ENCODE measurements at places on chromosomes 4 and X.

GRCh38 chr4:155143512-155143911, 64.9 kb upstream of the NPY2R start:
- DNase-seq, result no peak

DNA sequence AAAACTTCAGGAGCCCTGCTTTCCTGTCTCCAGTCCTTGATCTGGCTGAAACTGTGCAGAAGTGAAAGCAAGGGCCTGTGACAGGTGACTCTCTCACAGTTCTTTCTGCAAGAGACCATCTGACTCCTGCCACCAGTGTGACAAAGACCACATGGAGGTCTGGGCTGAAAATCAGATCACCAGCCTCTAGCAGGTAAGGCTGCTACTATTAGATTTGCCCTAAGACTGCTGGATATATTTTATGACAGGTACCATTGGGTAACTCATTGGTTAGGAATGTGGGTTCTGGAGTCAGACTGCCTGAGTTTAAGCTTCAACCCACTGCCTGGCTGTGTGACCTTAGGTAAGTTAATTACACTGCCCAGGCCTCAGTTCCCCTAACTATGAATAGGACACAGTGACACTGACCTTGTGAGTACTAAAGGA, 163.3 kb upstream of the SLC7A11 start:
- DNase-seq, result no peak

DNA sequence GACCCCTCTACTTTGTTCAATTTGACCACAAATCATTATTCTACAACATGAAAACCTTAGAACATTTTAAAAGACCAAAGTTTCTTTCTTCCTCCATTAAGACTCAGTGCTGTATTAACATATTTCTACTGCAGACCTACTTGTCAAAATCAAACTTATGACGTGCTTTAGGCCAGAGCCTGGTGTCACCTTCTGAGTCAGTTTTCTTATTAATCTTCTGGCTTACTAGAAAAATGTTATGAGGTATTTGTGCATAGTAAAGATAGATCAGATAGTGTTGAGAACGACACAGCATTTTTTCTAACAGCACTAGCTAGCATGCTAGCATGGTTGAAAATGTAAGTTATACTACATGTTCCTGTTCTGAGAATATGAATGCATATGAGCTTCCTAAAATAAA, 333.6 kb upstream of the FAM241A start:
- no peak for DNase-seq

GRCh38 chr4:103923551-103923950, 203.8 kb upstream of the TACR3 start:
- DNase-seq, result no peak

DNA sequence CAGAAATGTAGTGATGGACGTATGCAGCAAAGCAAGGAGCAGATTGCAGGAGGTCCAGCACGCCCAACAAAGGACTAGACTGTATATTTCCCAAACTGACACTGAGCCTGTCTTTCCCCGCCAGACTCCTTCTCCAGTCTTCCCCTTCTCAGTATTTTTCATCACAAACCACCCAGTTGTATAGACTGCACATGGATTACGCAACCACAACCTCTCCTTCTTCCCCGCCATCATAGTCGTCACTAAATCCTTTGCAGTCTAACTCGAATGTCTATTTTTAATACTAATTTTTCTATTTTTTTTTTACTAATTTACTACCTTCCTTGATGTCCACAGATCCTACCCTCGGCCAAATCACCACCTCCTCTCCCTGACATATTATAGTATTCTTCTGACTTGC, 105.4 kb downstream of the MTNR1A start:
- no peak for DNase-seq

GRCh38 chrX:29662759-29663503, 552.4 kb upstream of the MAGEB2 start:
- peak; percentile 86 for DNase-seq

- DNase-seq, result no peak
Observed at GRCh38 chr4:7773401-7774180, 166.1 kb downstream of the AFAP1 start.

DNA sequence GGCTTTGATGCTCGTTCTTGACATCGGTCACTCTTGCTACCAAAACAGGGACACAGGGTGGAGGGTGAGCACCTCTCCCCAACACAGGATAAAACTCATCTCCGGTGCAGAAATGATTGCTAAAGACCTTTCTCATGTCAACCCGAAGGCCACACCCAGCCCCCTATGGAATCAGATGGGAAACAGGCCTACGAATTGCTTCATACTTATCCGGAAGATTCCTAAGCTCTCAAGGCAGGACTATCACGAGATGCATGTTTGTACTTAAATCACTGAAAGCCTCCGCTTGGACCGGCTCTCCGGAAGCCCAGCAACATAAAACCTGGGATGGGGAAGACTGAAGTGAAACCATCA, 74.9 kb downstream of the MTMR1 start:
- DNase-seq, result peak; percentile 50

DNA sequence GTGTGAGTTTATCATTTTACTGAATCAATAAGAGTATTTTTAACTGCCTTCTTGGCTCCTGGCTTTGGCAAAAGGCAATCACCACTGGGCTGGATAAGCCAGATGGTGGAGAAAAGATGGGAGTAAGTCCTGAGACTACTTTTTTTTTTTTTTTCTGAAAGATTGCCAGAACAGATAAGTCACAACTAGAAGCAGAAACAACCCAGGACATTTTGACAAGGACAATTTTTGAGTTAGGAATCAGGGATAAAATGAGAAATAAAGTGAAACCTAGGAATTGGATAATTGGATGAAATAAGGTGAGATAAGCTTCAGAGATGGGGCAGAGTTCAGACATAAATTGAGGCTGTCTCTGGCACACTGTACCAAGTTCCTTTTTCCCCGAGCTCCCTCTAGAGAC, 471.0 kb downstream of the KLHL13 start:
- no peak for DNase-seq

- DNase-seq, result no peak
Observed at GRCh38 chr4:40270609-40271008, 64.5 kb upstream of the CHRNA9 start.

GRCh38 chr4:22385611-22386011, 130.3 kb downstream of the ADGRA3 start:
- peak; percentile 41 for DNase-seq

- no peak for DNase-seq
Observed at GRCh38 chrX:15812192-15812938, 22.1 kb downstream of the ZRSR2 start.

GRCh38 chrX:34624416-34624815, 32.7 kb downstream of the TMEM47 start:
- DNase-seq, result no peak

DNA sequence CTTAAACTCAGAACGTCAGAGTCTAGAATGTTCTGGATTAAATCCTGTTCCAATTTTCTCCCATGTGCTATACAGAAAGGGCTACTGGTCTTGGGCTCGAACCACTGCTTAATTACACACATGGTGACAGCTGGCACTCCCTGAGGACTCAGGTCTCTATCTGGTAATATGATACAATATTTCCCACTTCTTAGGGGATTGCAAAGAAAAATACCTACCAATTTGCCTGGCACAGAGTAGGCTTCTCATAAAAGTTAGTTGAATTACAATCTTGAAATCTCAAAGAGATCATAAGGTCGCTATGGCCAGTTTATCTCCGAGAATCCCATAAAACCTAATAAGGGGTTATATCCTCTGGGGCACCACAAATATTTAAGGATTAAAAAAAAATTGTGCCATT, 8.6 kb downstream of the GPM6B start:
- DNase-seq, result no peak

GRCh38 chr4:40613456-40613855, 16.2 kb downstream of the RBM47 start:
- DNase-seq, result peak; percentile 48

DNA sequence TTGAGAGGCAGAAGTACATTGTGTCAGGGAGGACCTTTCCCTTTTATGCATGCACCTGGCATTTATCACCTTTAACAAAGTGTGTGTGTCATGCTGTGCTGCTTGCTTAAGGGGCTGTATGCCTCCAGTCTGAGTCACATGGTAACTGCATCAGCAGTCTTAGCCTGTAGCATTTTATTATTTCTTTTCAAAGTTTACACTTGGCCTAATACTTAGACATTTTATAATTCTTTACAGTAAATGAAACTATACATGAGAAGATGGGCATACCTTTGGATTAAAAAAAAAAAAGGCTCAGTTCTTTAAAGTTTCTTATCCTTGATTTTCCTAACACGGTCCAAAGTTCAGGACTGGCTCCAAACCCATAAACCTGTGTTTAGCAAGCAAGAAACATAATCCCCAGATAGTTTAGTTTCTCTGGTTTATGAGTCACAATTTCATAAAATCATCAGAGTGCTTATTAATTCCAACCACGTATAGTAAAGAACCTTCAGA, 14.6 kb downstream of the NPNT start:
- DNase-seq, result no peak

DNA sequence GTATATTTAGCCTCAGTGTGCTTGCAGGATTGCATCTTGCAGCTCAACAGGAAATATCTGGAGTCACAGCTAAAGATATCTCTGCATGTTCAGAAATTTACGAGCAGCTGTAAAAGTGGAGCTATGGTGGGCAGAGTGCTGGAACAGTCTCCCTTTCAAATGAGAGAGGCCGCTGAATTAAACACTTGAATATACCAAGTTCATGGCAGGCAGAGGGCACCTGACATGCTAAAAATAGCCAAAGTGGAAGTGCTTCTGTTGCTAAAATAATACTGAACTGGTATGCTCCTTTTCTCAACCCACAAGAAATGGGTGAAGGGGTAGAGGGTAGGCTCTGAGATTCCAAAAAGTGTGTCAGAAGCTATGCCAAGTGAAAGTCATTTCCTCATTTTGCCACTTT, 98.1 kb downstream of the MGST2 start:
- no peak for DNase-seq

DNA sequence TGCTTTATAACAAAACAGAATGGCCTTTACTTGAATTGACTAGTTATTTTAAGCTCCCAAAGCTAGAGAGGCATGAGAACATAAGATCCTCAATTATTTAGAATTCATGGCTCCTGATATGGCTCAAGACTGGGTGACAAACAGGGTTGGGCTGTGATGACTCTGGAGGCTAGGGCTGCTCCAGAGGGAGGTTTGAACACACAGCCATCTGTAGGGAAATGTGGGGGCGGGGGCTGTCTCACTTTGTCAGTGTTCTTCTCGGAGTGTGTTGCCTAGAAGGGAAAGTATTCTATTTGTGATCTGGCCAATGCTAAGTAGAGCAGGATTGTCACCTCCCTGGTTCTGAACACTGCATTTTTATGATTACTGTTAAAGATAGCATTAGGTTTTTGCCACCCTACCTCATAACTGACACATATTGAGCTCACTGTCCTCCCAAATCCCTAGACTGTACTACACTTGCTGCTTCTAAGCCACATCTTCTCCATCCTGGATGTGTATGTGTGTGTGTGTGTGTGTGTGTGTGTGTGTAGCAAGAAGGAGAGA, 45.9 kb downstream of the VSIG4 start:
- DNase-seq, result no peak

GRCh38 chr4:34485252-34485651, 1759.1 kb downstream of the ARAP2 start:
- no peak for DNase-seq

DNA sequence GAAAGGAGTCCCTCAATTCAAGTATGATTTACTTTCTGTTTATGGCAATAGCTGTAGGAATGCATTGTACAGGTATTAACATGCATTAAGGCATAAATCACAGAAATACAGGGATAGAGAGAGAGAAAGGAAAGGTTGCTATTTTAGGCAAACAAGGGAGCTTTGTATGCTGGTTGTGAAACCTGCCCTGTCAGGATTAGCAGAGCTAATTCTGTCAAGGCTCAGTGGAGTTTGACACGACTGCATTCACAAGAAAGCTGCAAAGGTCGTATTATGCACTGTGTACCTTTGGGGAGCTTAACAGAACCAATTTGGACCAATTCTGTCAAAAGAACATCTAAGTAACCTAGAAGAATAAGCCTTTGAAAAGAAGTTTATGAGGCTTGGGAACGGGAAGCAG, 239.3 kb downstream of the GRIA2 start:
- no peak for DNase-seq

GRCh38 chrX:144637731-144638130, 609.6 kb upstream of the SPANXN1 start:
- no peak for DNase-seq

DNA sequence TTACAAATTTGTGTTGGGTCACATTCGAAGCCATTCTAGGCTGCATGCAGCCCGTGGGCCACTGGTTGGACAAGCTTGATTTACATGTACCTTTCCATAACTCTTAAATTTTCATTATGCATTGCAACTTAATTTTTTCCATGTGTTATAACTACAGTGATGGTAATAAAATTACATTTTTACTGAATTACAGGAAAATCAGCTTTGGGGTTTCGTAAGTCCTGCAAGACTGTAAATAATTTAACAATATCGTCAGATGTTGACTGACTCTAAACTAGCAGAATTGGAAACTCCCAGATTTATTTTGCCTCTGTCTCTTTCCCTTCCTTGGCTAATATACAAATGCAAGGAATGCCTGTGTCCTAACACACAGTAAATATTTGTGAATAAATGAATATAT, 88.0 kb upstream of the RAPGEF2 start:
- peak; percentile 91 for DNase-seq

DNA sequence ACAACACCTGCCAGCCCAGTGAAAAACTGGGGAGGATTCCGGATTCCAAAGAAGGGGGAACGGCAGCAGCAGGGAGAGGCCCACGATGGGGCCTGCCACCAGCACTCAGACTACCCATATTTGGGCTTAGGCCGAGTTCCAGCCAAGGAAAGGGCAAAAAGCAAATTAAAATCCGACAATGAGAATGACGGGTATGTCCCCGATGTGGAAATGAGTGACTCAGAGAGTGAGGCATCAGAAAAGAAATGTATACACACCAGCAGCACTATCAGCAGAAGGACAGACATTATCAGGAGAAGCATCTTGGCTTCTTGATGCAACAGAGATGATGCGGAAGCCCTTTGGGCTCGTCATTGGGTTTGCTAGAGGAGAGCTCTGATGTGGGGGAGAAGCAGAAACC, 62.4 kb downstream of the JADE1 start:
- peak; percentile 69 for DNase-seq

DNA sequence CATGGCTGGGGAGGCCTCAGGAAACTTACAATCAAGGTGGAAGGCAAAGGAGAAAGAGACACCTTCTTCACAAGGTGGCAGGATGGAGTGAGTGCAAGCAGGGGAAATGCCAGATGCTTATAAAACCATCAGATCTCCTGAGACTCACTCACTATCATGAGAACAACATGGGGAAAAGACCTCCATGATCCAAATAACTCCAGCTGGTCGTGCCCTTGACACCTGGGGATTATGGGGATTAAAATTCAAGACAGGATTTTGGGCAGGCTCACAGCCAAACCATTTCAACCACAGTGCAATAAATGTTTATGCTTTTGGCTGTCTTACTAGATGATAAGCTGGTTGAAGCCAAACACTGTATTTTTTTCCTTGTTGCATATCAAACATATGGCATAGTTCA, 1112.4 kb downstream of the STIM2 start:
- no peak for DNase-seq

- DNase-seq, result peak; percentile 96
Observed at GRCh38 chrX:10103023-10103422, 53.8 kb upstream of the CLCN4 start.

DNA sequence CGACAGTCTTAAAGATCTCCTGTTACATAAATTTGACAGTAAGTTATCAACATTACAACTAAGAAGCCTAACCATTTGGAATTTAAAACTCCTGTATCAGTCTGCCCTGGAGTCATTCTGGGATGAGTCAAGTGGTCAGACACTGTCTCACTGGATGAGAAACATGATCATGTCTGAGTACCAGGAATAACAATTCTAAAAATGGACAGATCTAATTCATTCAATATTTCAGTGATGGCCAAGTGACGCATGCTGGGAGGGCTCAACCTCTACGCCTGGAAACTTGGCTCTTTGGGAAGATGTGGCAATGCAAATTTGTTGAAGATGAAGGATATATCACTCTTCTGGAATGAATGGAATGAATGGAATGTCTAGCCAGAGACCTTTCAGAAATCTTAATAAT, 1427.2 kb downstream of the STIM2 start:
- peak; percentile 99 for DNase-seq
